NCI-H2029 (cell line): ENCODE measurements at places on chromosomes 5 and 9.
A peak's percentile ranks its signal among the peaks of the same experiment; 100 is the strongest.

- no peak for DNase-seq
These were observed 37.4 kb upstream of the ZNF608 start for GRCh38 chr5:124783794-124784193.

- no peak for DNase-seq
These were observed 21.6 kb upstream of the SLC9A3 start for GRCh38 chr5:545641-546375.

DNA sequence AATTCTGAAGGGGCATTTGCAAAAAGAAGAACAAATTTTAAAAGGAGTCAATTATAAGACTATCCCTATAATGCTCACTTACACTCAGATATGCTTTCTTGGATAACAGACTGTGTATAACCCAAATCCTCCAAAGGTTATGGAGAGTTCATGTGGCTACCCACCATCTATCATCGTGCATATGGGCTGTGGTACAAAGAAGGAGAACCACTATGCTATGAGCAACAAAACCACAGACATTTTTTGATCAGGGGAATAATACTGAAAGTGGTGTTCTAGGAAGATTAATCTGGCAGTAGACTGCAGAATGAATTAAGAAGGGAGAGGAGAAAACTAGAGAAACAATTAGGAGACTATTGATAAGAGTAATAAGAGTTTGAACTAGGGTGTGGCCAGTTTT, 16.8 kb downstream of the NR3C1 start:
- no peak for DNase-seq

- no peak for DNase-seq
These were observed 84.3 kb downstream of the MRPS27 start for GRCh38 chr5:72235725-72236124.

- no peak for DNase-seq
These were observed 60.8 kb upstream of the RNU6ATAC start for GRCh38 chr9:134225186-134225585.

- peak; percentile 78 for DNase-seq
These were observed 41.7 kb downstream of the ACTL7B start for GRCh38 chr9:108813951-108814601.

GRCh38 chr5:44002381-44002901, 386.8 kb downstream of the FGF10 start:
- peak; percentile 63 for DNase-seq

GRCh38 chr9:100167176-100167575, 68.1 kb downstream of the INVS start:
- DNase-seq: no peak

GRCh38 chr5:5156471-5157082, 16.4 kb downstream of the ADAMTS16 start:
- DNase-seq: no peak

GRCh38 chr9:113417370-113417769, 6.8 kb downstream of the C9orf43 start:
- DNase-seq: no peak

DNA sequence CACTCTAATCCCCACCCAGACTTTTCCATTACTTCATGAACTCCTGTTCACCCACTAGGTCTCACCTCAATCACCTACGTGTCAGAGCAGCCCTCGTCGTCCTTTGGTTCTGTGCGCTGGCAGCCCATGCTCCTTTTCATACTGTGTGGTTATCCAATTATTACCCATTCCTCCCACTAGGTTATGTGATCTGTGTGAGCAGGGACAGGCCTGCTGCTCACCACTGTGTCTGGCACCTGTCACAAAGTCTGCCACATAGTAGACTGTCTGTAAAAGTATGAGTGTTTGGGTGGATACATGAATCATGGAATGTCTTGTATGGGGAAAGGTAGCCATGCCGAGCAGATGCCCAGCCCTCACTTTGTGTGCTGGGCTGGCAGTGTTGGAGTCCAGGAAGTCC, 12.1 kb upstream of the SMAD5 start:
- no peak for DNase-seq

DNA sequence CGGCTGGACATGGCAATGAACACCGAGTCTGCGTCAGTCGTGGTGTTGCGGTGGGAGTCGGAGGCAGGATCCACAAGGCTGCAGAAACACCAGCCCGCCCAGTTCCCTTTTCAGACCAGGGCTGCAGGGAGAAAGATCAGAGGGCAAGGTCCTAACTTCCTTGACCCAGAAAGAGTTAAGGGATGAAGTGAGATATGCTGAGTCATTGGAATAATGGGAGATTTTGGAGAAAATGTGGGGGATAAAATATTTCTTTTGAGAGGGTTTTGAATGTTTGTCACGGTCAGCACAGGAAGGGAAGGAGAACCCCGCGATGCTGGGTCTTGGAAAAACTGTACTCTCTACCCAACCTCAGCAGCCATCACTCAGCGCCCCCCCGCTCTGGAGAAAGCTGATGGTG, 416.0 kb downstream of the ICE1 start:
- DNase-seq: no peak

GRCh38 chr9:99274495-99274894, 52.4 kb downstream of the SEC61B start:
- DNase-seq: no peak

GRCh38 chr5:51685419-51685818, 302.2 kb downstream of the ISL1 start:
- no peak for DNase-seq
